ENCODE measurements at places on chromosomes 5 and 9.
A peak's percentile ranks its signal among the peaks of the same experiment; 100 is the strongest.

DNA sequence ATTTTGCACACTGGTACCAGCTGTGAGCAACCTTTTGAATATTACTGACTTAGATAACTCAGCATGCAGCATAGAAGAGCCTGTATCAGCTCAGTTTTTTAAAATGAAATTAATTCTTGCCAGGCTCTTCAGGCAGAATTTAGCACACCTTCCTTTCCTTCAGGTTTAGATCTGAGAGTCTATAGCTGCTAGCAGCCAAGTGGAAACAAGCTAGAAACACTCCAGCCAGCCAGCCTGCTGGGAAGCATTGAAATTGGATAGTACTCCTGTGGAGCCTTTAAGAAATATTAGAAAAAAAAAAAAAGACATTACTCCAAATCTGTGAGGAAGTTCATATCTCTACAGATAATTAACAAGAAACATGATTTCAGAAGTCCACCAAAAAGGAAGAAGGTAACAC is 812.2 kb downstream of the DTWD2 start:
- DNase-seq: no peak

- no peak for DNase-seq
Observed at GRCh38 chr5:17182494-17182893, 34.9 kb upstream of the BASP1 start.

DNA sequence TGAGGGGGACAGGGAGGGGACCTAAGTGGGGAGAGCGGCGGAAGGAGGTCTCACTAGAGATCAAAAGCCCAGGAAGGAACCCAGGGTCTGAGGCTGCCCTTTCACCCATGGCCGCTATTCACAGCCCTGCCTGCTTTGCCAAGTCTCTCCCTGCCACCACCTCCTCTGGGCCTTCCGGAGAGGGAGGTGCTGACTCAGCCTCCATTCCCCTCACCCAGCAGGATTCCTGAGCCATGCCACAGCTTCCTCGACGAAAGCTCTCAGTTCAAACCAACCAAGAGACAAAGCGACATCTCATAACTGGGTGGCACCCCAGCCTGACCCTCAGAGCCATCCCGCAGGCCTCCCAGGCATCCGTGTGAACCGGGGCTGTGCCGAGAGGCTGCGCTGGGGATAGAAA is 36.7 kb downstream of the PAX5 start:
- no peak for DNase-seq

DNA sequence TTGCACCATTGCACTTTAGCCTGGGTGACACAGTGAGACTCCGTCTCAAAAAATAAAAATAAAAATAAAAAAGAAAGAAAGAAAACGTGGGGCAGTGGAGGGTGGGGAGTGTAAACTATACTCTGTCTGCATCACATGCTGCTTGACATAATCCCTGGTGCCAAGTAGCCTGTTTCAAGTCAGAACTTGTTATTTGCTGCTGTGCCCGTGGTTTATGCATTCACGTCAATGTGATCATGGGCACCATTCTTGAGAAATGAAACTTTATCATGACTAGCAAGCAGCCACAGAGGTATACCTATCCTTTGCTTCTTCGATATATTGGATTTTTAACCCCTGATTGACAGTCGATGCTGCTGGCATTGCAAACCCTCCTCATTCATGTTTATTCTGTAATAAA is 4.1 kb upstream of the SMU1 start:
- DNase-seq: no peak

- peak; percentile 69 for DNase-seq
Observed at GRCh38 chr5:125140855-125141254, 394.4 kb upstream of the ZNF608 start.

GRCh38 chr9:16154521-16155078 is 601.8 kb downstream of the CCDC171 start:
- peak; percentile 52 for DNase-seq

GRCh38 chr5:170261528-170262043 is 28.8 kb downstream of the C5orf58 start:
- no peak for DNase-seq

DNA sequence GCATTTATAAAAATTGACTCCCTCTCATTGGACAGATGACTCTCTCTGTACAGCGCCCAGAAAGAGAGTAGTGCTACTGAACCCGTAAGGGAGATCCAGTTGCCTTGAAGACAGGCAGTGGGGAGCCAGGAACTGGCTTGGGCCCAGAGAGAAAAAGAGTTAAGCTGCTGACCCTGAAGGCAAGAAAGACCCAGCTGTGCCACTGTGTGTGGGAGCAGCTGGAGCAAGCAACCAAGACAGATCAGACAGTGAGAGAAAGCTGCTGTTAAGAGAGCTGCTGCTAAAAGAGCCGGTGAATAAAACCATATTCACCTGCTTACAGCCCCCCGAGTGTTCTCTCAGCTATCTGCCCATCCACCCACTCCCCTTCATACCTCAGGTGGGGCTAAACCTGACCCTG is 149.7 kb upstream of the ADAMTS16 start:
- DNase-seq: no peak

DNA sequence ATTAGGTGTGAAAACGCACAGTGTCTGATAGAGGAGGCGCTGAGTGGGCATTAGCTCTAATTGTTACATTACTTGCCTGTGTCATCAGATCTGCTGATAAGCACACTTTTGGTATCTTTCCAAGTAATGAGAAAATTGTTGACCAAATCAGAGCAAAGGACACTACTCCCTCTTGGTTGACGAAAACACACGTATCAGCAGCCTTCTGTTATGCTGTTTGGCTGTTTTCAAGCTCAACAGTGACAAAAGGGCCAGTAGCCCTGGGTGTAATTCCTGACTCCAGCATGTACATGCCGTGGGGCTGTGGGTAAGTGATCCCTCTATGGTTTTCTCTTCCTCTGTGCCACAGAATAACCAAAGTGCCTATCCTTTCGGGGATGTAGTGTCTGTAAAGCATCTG is 151.4 kb downstream of the AUH start:
- no peak for DNase-seq

- DNase-seq: no peak
Observed at GRCh38 chr5:27034565-27034964, 3.8 kb downstream of the CDH9 start.

- DNase-seq: no peak
Observed at GRCh38 chr9:72444435-72444834, 77.0 kb upstream of the TMC1 start.

GRCh38 chr5:38845526-38846378 is at the start of gene OSMR:
OSMR (plus strand) TSS chr5:38846012; CDS start chr5:38869045, 23,033 bp downstream.
- no peak for DNase-seq

GRCh38 chr9:36991516-36992134 is 42.4 kb downstream of the PAX5 start:
- DNase-seq: no peak

- no peak for DNase-seq
Observed at GRCh38 chr5:163544836-163545235, 39.4 kb downstream of the MAT2B start.

DNA sequence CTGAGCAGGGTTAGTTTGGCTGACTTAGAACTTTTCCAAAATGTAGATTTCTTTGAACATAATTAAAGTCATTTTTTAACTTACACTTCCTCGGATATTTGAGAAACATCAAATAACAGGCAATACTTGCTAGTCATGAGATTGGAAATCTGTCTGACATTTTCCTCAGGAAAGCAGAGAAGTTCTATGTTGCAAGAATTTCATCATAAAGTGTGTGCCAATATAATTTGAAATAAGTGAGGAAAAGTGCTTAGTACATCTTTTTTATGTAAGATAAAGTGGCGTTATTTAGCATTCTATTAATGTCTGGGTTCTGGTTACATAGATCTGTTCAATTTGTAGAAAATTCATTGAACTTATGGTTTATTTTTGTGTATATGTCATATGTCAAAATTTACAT is 48.7 kb upstream of the C5orf47 start:
- DNase-seq: no peak

DNA sequence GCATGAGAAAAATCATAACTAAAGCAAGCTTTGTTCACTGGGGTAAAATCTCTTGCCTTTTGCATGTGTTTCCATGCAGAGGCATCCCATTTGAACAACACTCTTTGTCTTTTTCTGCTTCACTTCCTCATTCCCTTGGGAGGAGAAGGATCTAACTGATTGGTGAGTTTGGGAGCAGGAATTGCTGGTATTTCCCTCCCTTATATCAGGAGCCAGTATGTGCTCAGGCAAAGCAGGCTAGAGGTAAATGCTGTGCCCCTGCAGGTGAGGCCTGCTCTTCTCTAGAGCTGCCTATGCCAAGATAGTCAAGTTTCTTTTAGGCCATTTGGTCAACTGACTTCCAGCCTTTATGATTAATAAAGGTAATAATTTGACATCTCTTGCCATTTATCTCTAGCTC is 179.9 kb downstream of the COX7C start:
- DNase-seq: no peak

DNA sequence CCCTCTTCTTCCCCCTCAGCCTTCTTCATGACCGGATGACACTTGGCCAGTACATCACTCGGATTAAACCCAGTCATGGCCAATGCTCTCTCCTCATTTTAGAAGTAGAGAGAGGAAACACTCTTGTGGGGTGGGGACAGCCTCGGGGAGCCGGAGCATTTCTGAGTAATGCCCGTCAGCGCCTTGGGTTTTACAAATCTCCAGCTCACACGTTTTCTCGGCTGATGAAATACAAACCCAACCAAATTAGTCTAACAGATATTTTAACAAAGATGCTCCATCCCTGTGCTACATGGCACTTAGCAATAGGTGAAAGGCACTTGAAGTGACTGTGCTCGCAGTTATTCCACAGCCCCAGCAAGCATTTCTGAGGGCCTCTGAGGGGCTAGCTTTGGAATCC is 51.7 kb downstream of the ZNF366 start:
- DNase-seq: no peak

DNA sequence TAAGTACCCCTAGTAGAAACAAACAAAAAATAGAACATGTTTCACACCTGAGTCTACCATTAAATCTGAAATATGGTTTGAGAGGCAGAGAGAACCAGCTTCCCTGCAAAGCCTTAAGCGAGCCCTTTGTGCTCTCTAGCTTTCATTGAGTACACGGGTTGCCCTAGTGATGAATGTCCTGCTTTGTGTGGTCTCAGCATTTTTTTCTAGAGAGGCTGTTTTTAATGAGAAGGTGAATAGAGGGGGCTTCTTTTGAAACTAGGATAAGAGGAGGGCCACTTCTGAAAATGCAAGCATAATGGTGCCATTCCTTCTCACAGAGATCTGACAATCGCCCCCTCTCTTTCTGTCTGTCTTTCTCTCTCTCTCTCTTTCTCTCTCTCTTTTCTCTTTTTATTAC is 131.3 kb downstream of the MACIR start:
- DNase-seq: no peak

DNA sequence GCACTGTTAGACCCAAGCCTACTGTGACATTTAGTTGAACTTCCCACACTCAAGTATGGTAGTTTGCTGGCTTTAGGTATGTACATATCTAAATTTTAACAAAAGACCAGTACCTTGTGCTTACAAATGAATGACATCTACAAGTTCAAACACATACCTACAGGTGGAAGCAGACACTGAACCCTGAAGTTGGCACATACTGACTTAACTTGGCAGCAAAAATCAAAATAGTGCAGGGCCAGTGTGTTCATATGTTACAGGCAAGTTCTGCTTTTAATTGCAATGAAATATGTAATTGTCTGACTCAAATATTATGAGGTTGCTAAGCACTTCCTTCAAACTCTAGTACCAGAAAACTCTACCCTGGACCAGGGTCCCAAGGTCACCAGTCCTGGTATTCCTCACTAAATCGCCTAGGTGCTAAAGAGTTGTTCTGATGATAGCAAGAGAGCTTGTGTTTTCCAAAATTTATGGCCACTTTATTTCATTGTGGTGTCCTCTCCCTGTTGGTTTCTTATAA is 77.4 kb downstream of the MEGF10 start:
- no peak for DNase-seq

DNA sequence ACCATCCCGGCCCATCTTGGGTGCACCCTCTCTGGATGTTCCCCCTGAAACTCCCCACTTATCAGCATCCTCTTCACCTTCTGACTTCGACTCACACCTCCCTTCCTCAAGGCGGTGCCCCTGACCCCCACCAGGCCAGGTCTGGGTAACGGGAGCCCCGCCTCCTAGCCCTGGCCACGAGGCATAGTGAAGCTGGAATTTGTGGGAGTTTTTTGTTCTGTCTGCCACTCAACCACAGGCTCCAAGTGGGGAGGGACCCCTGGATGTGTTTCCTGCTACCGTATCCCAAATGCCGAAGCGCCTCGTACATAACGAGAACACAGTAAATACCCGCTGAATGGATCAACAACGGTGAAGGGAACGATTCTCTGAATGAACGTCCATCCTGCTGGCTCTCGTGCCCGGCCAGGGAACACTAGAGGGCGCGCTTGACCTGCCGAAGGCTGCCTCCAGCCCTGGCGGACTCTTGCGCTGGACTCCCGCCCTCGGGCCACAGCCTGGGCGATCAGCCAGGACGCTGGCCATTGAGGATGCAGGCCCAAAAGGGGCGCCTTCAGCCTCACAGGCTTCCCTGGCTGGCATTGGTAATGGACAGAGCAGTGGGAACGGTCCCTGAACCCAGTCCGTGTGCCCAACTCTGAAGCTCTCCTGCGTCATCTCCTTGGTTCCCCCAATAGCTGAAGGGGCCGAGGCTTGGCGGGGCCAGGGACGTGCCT is 47.3 kb upstream of the PHYKPL start:
- DNase-seq: peak; percentile 0

GRCh38 chr9:69264526-69264925 is 60.5 kb upstream of the ENTREP1 start:
- DNase-seq: no peak

DNA sequence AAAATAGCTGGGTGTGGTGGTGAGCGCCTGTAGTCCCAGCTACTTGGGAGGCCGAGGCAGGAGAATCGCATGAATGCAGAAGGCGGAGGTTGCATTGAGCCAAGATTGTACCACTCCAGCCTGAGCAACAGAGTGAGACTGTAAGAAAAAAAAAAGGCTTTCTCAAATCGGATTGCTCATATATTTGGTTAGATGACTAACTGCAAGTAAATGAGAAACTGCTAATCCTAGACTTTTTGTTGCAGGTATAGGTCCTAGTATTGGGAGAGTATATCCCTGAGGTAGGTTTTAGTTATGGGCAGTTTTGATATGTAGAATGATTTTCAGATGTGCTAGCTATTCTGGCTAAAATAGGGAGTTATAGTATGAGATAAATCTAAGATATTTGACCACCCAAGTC is 944.8 kb downstream of the DNAH5 start:
- no peak for DNase-seq

DNA sequence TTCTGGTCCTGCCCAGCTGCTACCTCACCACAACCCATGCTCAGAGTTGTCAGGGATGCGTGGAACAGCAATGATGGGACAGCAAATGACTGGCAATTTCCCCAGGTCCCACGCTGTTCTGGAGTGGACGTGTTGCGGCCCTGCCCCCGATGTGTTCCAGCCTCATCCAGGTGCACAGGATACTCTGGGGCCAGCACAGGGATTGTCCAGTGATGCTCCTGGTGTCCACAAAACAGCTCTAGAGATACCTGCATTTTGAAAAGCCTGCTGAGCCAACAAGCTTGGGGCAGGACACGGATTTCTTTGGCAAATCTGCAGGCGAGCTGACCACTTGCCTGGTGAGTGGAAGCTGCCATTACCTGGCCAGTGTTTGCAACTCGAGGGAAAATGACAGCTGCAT is 88.7 kb downstream of the ANKRD33B start:
- DNase-seq: no peak
